ENCODE measurements at places on chromosomes 3 and 15.

GRCh38 chr15:63554337-63554927, 42.8 kb upstream of the FBXL22 start:
- DNase-seq = no peak

DNA sequence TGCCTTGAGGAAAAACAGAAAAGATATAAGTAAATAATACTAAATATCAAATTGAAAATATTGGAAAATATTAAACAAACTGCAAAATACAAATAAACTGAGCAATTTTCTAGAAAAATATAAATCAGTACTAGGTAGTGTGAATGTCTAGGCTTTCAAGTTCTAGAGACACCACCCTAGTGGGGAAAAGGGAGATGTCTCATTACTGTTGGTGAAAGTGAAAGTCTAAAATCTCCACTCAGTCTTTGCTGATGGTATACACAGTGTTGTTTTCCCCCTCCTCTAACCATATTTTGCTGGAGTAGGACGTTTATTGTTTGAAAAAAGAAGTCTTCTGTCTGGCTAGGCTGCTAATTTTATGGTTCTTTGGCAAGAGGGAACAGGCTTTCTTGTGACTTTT, 1368.9 kb downstream of the OTOL1 start:
- no peak for DNase-seq

- DNase-seq = no peak
Measured at GRCh38 chr3:120894316-120895057, 13.5 kb upstream of the STXBP5L start.

GRCh38 chr3:189824629-189825312, 193.6 kb downstream of the TP63 start:
- no peak for DNase-seq

DNA sequence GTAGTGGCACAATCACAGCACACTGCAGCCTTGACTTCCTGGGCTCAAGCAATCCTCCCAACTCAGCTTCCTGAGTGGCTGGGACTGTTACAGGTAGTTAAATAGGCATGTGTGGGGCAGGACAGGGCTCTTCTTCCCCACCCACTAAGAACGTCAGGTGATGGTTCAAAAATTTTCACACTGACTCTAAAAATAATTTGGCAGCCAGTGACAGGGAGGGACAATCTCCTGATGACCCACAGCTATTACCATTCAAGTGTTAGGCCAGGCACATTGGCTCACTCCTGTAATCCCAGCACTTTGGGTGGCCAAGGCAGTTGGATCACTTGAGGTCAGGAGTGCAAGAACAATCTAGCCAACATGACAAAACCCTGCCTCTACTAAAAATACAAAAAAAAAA, 12.2 kb upstream of the TRMT10C start:
- DNase-seq = no peak

- no peak for DNase-seq
Measured at GRCh38 chr15:35755237-35755802, 209.4 kb upstream of the DPH6 start.

DNA sequence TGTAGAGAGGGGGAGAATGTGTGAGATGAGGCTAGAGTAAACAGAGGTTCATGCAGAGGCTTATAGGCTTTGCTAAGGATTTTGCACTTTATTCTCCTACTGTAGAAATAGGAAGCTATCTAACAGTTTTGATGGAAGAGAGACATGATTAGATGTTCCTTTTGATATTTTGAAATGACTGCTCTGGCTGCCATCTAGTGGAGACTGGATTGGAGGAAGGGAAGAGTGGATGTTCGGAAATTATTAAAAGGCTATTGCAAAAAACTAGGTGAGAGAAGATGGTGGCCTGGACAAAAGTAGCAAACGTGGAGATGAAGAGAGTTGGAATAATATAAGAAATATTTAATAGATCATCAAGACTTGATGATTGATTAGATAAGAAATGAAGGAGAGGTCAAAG, 42.2 kb downstream of the SYN2 start:
- DNase-seq = no peak

GRCh38 chr3:186798239-186798874, 7.9 kb downstream of the RFC4 start:
- no peak for DNase-seq

All from dorsolateral prefrontal cortex (tissue), 122 donors.